ENCODE measurements at places on chromosomes 11 and 22.

DNA sequence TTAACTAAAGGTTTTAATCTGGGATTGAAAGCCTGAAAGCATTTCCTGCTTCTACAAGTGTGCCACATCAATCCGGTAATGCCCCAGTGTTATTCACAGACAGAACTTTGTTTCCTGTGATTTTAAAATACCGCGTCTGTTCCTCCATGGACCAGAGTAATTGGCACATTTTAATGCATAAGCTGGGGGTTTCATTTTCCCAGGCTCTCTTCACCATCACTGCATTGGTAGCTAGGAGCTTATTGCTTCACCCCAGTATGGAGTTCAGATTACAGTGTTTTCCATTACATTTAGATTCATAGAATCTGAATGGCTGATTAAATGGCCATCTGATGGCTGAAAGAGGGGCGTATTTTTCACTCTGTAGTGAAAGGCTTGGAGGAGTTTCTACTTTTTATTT is 25.7 kb upstream of the CRTAM start:
- no peak for DNase-seq

DNA sequence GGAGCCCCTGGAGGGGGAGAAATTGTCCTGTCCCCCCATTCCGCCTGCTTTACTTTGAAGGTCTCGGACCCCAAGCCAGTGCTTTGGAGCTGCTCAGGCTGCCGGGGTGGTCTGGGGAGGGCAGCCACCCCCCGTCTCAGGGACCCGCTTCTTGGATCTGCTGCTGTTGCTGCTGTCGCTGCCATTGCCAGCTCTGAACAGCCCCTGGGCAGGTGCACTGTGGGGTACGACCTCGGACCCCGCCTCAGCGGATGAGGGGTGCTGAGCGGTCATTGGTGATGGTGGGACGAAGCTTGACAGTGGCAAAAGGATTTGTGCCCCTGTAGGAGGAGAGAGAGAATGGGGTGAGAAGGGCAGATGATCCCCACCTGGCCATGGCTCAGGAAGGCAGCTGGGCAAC is 1.1 kb upstream of the SLC16A8 start:
- no peak for DNase-seq

- DNase-seq, result no peak
Observed at GRCh38 chr22:49549256-49550140, 278.2 kb downstream of the BRD1 start.

DNA sequence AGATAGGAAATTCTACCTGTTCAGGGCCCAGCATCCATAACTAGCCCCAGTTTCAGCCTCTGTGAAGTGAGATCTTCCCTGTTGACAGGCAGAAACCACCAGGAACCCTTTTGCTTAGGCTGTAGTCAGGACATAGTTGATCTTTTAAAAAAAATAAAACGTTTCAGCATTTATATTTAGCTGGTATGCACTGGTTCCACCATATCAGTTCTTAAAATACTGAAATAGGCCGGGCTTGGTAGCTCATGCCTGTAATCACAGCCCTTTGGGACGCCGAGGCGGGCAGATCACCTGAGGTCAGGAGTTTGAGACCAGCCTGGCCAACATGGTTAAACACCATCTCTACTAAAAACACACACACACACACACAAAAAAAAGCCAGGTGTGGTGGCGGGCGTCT is 35.3 kb downstream of the GALNT18 start:
- no peak for DNase-seq

DNA sequence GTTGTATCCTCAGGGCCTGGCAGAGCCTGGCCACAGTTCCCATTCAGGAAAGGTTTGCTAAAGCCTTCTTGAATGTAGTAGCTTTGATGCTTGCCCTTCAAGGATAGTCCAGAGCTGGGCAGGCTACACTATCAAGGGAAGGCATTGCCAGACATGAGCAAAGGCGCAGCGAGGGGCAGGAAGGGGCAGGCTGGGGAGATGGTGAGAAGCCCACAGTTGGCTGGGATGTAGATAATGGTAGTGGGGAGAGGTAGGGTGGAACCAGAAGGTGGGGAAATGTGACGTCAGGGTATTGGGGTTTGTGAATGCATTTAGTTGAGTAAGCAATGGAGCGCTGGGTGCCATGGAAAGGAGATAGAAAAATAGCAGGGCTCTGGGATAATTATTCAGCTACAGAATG is 28.6 kb downstream of the LRRC32 start:
- no peak for DNase-seq

DNA sequence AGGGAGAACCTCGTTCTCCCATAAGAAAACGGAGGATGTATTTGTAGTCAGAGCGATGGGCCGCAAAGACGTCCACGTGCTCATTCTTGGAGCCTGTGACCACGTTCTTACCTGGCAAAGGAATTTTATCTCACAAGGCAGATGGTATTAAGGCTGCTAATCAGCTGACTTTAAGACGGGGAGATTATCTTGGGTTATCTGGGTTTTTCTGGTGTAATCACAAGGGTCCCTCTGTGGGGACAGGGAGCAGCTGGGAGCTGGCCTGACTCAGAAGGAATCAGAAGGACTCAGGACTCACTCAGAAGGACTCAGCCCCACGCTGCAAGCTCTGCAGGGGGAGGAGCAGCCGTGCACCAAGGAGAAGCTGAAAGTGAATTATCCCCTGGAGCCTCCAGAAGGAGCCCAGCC is 7.5 kb upstream of the SIGIRR start:
- no peak for DNase-seq

- no peak for DNase-seq
Observed at GRCh38 chr11:6397156-6397555, 6.9 kb downstream of the SMPD1 start.

DNA sequence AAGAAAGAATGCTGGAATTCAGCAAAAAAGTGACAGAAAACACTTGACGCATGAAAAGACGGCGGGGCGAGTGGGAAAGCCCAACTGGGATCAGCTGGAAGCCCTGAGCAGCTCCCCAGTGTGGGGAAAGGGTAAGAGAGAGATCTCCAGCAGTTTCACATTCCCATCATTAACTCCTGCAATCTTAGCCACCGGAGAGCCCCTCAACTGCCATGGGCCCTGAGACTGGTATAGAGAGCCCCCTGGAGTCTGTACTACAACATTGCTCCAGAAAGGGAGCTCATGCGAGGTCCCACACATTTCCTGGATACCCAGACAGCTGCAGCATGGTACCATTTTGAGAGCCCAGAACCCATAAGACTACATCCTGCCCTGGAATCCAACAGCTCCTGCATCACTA is 31.1 kb downstream of the MRGPRX4 start:
- DNase-seq, result peak; percentile 51

- no peak for DNase-seq
Observed at GRCh38 chr11:1504581-1505290, 18.2 kb upstream of the MOB2 start.

- DNase-seq, result no peak
Observed at GRCh38 chr11:43243927-43244326, 67.9 kb upstream of the API5 start.

- DNase-seq, result no peak
Observed at GRCh38 chr11:67276781-67277230, 10.5 kb downstream of the GRK2 start.

- DNase-seq, result peak; percentile 58
Observed at GRCh38 chr22:29478326-29479276, 1.4 kb upstream of the NEFH start.

- no peak for DNase-seq
Observed at GRCh38 chr11:75770102-75770501, 1.5 kb downstream of the DGAT2 start.

DNA sequence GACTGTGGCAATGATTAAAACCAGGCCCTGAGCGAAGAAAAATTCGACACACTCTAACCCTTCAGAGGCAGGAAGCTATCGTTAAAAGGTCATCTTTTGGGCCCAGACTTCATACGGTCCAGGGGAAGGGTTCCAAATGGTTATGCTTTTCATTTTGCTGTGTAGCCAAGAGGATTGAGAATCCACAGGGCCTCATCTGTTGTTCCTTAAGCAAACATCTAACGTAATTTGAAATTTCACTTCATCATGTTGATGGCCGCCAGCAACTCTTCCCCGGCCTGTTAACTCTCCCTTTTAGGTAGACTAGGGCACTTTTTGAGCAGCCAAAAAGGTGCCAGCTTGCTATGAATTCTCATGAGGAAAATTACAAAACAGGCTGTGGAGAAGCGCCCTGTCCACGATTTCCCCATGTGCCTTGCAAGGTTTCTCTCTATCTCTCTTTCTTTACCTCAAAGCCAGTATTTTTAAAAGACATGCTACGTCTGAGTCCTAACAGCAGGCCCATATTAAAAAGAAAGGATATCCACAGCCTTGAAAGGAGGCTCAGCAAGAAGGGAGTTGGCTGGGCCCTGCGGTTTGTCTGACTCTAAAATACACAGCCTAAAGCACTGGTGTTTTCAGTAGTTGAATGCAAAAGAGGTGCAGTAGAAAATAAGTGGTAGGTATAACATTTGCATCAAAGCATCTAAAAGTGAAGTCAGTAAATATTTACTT is 356.3 kb upstream of the NARS2 start:
- peak; percentile 69 for DNase-seq

GRCh38 chr22:33465554-33465953 is 407.4 kb upstream of the SYN3 start:
- no peak for DNase-seq

DNA sequence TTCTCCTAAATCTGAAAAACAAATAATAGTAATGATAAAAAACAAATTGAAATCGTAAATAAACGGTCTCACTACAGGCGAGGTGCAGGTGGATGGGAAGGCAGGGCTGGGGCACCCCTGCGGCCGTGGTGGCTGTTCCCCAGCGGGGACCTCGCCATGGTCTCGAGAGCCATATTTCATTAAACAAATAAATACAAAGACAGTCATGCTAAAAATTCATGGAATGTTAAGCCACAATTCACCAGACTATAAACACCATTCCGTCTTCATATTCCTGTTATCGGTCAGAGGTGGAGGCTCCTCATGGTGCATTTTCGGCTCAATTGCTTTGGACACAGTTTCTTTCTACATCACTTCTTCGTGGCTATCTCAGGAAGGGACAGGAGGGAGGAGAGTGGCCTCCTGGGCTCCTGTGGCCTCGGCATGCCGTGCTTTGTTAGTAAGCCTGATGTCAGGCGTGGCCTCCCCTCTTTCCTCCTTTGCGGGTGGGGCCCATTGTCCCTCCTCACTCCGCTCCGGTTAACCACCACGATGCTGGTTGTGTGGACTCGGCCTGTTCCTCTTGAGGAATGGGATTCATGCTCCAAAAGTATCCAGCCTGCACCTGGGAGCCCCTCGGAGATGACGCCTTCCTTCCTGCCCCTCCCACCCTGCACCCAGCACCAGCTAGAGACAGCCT is 16.1 kb upstream of the BRSK2 start:
- DNase-seq, result no peak

- no peak for DNase-seq
Observed at GRCh38 chr11:123484448-123484847, 54.4 kb downstream of the GRAMD1B start.

DNA sequence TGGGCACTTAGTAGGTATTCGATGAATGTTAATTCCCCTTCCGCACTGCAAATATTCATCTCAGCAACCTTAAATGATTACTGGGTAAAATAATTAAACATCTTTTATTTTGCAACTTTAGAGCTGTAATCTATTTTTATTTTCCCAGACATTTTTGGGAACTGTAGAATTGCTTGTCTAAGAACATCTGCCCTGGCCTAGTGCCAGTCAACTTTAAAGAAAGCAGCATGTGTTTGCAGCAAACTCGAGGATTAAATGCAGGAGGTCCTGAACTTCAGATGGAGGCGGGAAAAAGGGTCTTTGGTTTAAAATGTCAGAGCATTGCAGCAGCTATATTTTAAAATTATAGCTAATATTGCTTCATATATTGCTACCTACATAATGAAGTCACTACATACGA is 190.0 kb downstream of the PGR start:
- no peak for DNase-seq

DNA sequence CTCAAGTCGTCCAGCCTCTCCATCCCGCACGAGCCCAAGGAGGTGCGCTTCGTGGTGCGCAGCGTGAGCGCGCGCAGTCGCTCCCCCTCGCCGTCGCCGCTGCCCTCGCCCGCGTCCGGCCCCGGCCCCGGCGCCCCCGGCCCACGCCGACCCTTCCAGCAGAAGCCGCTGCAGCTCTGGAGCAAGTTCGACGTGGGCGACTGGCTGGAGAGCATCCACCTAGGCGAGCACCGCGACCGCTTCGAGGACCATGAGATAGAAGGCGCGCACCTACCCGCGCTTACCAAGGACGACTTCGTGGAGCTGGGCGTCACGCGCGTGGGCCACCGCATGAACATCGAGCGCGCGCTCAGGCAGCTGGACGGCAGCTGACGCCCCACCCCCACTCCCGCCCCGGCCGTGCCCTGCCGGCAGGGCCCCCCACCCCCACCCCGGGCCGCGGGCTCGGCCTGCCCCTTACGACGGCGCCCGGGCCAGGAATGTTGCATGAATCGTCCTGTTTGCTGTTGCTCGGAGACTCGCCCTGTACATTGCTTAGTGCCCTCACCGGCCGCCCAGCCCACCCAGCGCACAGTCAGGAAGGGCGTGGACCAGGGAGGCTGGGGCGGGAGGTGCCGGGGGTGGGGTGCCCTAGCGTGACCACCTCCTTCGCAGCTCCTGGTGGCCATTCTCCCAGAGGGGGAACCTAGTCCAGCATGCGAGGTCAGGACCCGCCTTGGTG is 6.9 kb upstream of the ACR start:
- DNase-seq, result no peak

DNA sequence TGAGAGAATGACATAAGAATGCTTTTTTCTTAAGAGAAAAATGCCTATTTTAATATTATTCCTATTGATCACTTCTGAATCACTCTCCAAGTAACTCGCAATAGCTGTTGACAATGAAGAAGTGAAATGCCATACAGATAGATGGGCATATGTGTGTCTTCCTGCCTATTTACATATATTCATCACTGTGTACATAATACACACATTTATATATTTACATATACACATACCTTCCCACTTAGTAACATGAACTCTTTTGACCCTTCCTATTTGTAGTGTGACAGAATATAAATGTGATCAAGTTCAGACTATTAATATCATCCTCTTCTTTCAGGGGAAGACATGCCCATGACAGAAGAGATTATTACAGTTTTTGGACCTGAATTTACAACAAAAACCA is 756.7 kb downstream of the DLG2 start:
- DNase-seq, result peak; percentile 50
